Fibroblast of upper back skin (primary cell): ENCODE measurements at places on chromosomes 1 and 21.
A peak's percentile ranks its signal among the peaks of the same experiment; 100 is the strongest.

GRCh38 chr1:29708796-29709703 lies 472.7 kb downstream of the PTPRU start:
- DNase-seq, result peak; percentile 83

DNA sequence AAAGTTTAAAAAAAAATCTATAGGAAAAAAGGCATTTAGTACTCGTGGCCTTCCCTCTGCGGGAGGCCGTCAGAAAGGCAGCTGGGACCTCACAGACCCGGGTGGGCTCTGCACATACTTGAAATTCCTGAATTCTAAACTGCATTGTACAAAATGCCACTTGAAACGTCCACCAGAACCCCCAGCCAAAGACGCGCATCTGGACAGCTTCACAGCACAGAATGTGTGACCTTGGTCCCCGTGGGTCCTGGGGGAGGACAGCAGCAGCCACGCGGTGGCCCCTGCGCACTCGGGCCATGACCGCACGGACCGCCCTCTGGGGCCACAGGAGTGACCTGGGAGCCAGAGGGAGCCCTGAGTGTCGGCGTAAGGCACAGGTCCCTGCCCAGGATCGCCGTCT lies 20.6 kb upstream of the MRPS14 start:
- peak; percentile 12 for DNase-seq

DNA sequence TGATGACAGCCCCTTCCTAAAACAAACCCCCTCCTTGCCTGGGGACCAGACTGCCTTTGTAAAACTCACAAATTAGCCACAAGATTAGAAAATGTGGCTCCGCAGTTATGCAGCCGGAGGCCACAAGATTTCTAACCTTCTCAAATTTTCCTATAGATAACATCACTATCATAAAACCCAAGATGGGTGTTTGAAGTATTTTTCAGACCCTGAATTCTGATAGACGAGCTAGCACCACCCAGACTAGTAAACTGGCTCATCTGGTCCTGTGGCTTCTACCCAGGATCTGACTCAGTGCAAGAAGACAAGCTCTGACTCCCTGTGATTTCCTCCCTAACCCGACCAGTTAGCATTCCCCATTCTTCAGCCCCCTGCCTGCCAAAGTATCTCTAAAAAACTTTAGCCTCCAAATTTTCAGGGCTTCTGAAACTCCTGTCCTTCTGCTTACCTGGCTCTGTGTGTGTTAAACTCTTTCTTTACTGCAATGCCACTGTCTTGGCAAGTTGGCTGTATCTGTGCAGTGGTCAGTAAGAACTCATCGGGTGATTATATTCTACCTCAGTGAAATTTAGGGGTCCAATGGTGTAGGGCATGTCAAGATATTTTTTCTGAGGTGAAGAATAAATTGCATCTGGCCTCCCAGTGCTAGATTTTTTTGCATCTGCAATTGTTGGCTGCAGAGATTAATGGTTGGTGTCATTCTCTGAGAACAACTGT lies 102.1 kb downstream of the S1PR1 start:
- DNase-seq, result peak; percentile 15

GRCh38 chr1:155113450-155113980 lies 14.2 kb upstream of the EFNA1 start:
- DNase-seq, result no peak

- DNase-seq, result no peak
These were observed 17.1 kb downstream of the PDZK1IP1 start for GRCh38 chr1:47172782-47173181.
